ENCODE measurements at places on chromosomes 5 and 9.

DNA sequence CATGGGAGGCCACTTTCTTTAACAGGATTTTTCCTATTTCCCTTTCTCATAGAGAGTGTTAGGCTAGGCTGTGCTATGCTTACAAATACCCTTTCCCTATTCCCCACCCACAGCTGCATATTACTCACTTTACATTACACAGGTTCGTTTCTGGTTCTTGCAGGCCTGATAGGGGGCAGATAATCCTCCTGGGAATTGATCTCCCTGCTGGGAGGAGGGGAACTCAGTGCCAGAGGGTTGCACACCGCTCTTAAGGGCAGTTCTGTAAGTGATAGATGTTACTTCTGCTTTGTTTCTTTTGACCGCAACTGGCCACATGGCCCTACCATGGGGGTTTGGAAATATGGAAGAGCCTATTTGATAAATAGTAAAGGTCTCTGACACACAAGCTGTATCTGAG is 54.0 kb upstream of the NTRK2 start:
- DNase-seq, result no peak

- DNase-seq, result no peak
Observed at GRCh38 chr9:130308081-130308571, 42.6 kb downstream of the HMCN2 start.

DNA sequence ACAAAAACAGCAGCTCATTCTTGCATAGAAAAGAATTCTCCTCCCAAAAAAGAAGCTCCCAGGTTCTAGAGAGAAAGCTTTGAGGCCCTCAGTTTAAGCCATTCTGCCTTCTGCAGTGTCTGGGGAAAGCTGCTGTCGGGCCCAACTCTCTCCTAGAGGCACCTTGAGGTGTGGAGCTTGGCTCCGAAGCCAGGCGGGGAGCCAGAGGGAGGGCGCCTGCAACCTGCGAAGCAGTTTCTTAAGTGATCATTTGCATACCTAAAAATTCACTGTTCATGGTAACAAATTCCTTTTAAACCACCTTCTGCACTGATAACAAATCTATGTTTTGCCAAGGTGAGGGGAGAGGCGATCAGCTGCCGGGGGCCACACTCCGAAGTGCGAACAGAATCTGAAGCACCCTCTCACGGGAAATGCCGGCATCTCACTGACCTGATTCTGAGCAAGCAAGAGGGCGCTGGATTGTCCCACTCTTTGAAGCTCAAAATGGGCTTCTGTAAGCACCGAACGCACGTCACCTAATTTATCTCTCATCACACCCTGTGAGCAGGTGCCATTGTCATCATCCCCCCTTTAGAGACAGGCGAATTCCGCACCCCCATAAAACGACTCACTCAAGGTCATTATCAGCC is 86.1 kb downstream of the GTF3C4 start:
- DNase-seq, result no peak

DNA sequence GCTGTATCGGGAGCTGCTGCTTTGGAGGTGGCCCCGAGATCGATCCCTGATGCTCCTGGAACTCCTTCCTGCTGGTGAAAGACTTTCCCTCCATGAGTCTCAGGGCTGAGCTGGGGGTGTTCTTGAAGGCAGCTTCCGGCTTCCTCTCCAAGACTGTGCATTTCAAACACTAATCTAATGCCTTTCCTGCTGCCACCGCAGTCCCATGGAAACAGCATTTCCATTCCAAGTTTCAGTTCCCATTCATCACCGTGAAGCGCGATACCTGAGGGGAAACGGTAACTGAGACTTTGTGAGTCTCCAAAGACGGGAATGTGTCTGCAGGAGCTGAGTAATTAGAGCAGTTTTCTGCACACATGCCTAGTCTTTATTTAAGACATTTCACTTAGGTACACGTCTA is 230.1 kb downstream of the PAX5 start:
- no peak for DNase-seq

- DNase-seq, result no peak
Observed at GRCh38 chr9:101995231-101995630, 256.8 kb upstream of the GRIN3A start.

DNA sequence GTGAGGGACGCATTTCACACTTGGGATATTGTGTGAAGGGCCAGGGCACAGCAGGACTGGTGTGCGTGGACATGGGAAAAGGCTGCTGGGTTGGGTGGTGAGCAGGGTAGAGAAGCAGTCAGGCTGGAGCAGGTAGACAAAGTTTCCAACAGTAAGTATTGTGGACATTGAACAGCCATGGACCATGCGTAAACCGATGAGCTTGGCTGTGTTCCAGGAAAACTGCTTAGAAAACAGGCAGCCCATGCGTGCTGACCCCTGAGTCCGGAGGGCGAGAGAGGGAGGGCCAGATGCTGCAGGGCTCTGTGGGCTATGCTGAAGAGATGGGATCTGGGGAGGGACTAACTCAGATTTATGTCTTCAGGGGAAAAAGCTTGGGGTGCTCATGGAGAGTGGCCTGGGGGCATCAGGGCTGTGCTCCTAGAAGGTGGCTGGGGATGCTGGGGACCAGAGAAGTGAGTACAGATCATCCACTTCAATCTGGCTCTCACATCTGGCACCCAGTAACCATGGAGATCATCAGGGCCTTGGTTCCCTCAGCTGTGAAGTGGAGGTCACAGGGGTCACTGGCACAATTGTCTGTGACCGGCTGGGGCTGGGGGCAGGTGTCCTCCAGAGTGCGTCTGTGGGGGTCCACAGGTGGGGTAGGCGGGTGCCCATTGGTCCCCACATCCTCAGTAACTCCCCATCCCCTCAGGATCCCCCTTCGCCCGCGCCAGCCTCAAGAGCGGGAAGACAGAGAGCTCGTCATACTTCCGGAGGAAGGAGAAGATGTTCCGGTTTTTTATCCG is 93.3 kb downstream of the CACNA1B start:
- no peak for DNase-seq

DNA sequence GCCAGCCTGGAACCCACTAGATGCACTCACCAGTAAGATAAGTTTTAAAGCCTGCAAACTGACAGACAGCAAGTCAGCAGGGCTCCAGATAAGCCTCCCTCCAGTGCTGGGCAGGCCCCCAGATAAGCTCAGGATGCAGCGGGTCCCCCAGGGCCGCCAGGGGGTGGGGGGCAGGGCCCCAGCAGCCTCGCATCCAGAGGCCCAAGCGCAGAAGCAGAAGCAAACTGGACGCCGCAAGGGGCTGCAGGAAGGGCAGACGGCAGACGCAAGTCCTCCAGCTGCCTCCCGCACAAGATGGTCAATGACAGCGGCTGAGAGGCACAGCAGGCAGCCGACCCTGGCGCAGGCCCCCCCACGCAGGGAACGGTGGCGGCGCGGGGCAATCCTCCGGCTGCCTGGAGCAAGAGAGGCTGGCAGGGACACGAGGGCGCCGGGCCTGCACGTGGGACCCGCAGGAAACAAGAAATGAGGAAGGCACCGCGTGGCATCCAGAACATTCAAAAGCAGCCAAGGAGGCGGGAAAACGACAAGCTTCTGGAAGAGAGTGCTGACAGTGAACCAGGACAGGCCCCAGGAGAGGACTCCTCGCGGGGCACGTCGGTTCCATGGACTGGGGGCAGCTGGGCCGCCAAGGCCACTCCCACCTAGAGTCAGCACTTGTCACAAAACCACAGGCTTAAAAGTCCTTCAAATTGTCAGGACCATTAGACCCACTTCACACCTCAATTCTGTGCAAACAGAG is 49.8 kb downstream of the ROR2 start:
- DNase-seq, result no peak

GRCh38 chr5:59193616-59194319 is 610.9 kb downstream of the RAB3C start:
- no peak for DNase-seq

DNA sequence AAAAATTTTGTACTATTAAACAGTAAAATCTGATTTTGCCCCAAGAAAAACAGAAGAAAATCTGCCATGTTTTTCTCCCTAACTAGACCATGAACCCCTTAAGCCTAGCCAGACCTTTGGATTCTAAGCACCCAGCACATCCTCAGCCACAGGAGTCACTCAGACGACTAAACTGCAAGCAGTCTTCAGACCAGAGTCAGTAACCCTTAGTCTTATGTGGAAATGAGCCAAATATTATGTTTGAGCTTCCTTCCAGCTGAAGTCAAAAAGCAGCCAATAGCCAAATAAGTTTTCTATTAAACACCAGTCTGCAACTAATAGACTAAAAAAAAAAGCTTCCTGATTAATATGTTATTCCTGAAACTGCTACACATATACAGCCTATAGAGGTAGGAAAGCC is 47.4 kb downstream of the GOLPH3 start:
- DNase-seq, result no peak

DNA sequence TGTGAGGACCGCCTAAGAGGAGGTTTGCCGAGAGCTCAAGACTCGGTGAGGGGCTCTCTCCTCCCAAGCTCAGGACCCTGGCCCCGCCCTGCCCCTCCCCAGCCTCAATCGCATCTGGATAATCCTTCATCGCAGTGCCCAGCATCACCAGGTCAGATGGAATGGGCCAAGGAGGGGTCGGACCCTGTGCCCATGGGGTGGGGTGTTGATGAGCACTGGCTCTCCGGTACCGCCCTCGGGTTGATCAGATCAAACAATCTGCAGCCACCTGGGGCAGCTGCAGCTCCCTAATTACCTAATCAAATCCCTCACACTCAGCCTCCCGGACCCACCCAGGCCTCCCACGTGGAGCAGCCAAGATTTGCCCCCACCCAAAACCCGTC is 24.4 kb upstream of the TDRD7 start:
- DNase-seq, result no peak

Measured in activated naive CD4-positive, alpha-beta T cell (primary cell).